ENCODE measurements at places on chromosomes 16 and 17.

GRCh38 chr17:29594519-29595090, 1.7 kb downstream of the ANKRD13B start:
- no peak for DNase-seq

DNA sequence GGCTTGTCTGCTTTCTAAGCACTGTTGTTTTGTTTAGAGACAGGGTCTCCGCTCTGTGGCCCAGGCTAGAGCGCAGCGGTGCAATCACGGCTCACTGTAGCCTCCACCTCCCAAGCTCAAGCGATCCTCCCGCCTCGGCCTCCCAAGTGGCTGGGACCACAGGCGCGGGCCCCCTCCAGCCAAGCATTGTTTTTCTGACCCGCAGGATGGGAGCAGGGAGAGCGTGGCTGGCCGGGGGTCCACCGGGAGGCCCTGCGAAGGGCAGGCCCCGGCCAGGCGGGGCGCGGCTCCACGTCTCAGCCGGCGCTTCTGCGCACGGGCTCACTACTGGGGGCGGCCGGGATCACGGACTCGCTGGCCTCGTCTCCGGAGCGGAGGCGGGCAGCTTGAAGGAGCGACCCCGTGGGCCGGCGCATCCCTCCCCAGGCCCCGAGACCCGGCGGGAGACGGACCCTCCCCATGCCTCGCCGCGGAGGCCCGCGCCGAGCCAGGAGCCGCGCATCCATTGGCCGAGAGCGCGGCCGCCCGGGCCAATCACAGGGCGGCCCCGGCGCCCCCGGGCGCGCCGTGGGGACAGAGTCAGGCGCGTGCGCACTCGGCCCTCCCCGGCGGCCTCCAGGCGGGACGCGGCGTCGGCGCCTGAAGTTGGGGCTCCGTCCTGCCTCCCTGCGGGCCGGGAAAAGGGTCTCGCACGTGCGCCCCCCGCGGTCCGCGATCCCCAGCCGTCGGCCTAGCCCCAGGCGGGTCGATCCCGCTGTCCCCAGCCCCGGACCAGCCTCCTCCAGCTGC, 24.9 kb downstream of the ACTG1 start:
- peak; percentile 95 for DNase-seq

DNA sequence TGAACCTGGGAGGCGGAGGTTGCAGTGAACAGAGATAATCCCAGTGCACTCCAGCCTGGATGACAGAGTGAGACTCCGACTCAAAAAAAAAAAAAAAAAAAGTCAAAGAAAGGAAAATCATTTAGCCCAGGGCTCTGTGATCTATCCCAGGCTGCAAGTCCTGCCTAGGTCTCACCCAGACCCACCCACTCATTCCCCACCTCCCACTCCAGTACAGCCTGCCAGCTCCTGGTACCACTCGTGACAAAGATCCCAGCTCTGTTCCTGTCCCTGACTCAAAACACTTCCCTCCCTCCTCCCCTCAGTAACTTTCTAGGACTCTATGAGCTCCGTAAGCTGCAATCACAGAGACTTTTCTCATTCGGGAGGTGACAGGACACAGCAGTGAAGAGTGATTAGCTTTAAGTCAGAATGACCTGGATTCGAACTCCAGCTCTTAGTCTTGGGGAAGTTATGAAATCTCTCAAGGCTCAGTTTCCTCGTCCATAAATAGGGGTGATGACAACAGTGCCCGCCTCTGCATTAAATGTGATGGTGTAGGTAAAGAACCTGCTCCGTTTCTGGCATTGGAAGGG, 28.0 kb upstream of the MRPS23 start:
- DNase-seq = no peak

DNA sequence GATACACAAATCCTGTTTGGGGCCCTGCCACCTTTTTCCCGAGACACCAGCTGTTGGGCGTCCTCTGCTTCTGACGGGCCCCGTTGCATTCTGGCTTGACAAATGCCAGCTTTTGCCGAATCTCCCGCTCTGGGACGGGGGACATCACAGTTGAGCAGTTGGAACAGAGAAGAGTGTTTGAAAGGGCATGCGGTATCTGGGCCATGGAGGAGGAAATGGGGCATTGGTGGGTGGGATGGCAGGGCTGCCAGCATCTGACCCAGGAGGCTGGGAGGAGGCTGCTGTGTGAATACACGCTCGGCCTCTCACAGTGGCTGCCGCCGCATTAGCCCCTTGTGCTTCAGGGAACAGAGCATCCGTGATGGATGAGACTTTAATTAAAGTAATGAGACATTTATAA, 184.3 kb upstream of the TNRC6C start:
- DNase-seq = no peak

DNA sequence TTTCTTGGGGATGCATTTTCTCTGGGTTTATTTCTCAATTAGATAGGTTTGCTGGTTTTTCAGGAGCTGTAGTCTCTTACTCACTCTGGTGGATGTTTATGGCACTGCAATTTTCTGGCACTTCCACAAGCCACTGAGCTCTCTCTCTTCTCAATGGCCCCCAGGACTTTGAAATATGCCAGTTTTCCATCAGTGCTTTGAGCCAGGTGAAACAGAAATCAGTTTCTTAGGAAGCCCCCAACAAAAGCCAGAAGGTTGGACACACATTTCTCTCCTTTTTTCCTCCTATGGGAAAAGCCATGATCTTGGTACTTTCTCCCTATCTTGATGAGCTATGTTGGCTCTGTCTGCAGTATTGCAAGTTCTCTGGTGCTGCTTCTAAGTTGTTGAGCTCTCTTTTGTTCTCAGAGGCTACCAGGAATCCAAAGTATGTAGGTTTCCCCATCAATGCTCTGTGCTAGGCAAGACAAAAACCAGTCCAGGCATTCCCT, 90.7 kb upstream of the SMIM36 start:
- peak; percentile 43 for DNase-seq

GRCh38 chr17:18877104-18877645, 19.2 kb downstream of the PRPSAP2 start:
- no peak for DNase-seq

DNA sequence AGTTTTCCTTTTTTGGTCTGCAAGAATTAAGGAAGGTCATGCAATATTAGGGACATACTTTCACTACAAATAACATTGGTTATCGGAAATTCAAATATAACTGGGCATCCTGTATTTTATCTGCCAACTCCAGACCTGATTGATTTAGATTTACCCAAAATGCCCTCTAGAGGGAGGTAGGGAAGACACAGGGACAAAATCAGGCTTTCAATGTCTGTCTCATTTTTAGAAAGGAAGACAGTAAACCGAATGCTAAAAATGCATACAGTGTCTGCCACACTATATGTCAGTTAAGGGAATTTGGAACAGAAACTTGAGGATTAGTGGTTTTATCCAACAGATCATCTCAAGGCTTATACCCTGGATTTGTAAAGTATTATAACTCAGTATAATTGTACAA, 161.7 kb upstream of the SOX9 start:
- DNase-seq = no peak

- no peak for DNase-seq
These were observed 14.6 kb upstream of the PITPNA start for GRCh38 chr17:1577182-1577581.

GRCh38 chr16:64522548-64522947, 599.3 kb downstream of the CDH11 start:
- DNase-seq = no peak

GRCh38 chr17:10668775-10669174, 11.7 kb upstream of the MYH3 start:
- no peak for DNase-seq

DNA sequence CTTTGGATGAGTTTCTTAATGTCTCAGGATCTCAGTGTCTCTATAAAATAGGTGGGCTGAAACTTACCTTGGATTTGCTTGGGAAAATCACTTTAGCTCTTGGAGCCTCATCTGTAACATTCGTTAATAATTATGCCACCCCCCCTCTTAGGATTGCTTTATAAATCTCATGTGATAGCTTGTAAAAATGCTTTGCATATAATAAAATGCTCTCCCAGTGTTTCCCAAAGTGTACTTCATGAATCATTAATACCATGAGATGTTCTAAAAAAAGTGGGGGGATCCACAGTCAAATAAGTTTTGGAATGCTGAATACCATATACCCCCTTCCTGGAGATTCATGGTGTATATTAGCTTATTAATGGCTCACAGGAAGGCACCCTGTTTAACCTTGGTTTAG, 5.2 kb downstream of the KRT39 start:
- DNase-seq = no peak

DNA sequence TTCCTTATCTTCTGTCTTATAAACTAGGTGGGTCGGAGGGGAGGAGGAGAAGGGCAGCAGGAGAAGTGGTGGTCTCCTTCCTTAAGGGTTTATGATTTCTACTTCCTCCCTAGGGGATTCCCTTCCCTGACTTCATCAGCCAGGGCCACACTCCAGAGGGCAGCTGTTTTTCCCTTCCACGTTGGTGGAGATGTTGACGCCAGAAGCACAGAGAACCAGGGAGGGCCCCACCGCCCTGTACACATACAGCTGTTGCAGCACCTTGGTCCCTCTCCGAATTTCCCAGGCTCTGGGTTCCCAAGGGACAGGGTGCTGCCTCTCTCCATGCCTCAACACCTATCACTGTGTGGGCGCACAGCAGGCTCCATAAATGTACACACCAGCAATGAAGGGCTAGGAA, 5.6 kb upstream of the SLC6A4 start:
- DNase-seq = no peak

DNA sequence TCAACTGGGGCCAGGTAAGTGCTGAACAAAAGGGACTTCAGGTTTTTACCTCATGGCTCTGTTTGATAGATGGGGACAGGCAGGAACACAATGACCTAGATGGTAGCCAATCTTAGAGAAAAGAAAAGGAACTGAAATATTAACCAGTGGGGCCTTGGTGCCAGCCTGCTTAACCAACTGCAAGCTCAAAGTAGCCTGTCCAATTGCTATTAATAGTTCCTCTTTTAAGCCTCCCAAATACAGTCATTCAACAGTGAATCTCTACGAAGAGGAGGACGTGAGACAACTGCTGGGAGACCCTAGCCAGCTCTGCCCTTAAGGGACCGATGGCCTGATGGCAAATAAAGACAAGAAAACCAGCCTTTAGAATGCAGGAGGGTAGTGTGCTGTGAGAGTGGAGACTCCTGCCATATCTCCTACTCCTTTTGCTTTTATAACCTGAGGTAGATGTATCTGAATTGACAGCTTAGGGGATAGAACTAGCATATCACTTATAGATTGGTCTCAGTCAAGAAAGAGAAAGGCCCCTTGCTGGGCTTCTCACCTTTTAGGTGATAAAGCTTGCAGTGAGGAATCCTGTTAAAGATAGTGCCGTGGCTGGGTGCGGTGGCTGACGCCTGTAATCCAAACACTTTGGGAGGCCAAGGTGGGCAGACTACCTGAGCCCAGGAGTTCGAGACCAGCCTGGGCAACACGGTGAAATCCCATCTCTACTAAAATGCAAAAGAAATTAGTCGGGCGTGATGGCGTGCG, 28.3 kb downstream of the ARSG start:
- DNase-seq = no peak

- DNase-seq = no peak
These were observed 14.1 kb downstream of the DHRS7B start for GRCh38 chr17:21140911-21141310.

- DNase-seq = peak; percentile 73
These were observed 39.0 kb upstream of the EMP2 start for GRCh38 chr16:10619271-10619849.

- no peak for DNase-seq
These were observed 2.4 kb downstream of the HDAC5 start for GRCh38 chr17:44120851-44121605.

DNA sequence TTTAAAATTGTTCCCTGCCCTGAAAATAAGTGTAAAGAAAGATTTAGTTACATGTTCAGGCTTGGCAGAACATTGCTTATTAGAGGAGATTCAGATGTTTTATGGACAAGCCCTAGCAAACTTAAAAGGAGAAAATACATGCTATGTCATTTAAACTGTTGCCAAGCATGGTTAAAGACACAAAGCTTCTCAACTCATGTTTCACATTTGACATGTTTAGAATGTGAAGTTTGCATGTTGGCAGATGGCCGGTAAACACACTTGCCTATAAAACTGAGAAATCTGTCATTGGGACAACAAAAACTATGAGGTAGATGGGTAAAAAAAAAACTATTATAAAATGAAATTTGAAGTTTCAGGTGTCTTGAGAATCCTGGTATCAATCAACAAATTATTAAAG, 5.8 kb downstream of the KRTAP29-1 start:
- no peak for DNase-seq

- no peak for DNase-seq
These were observed 16.4 kb downstream of the MRM1 start for GRCh38 chr17:36617773-36618172.

- DNase-seq = no peak
These were observed 23.8 kb downstream of the OGFOD1 start for GRCh38 chr16:56475201-56475600.

DNA sequence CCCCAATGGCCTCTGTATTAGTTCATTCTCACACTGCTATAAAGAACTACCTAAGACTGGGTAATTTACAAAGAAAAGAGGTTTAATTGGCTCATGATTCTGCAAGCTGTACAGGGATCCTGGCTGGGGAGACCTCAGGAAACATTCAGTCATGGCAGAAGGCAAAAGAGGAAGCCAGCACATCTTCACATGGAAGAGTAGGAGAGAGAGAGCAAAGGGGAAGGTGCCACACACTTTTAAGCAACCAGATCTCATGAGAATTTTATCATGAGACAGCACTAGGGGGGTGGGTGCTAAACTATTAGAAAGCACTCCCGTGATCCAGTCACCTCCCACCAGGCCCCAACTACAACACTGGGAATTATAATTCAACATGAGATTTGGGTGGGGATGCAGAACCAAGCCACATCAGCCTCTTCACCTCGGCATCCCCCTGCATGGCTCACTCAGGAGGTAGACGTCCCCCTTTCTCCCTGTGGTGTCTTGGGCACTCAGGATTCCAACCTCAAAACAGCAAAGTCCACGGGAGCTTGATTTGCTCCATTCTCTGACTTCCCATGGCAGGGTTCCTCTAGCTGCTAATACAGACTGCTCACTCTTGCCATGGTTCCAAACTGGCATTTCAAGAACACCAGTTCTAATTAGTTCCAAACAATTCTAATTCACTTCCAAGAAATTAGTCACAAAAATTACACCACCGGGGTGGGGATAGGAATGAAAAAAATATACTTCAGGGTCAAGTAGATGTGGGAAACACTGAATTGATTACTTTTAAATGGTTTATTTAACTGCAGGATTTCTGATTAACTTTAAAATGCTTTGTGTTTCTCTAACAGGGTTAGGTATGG, 203.8 kb upstream of the HSBP1 start:
- no peak for DNase-seq

DNA sequence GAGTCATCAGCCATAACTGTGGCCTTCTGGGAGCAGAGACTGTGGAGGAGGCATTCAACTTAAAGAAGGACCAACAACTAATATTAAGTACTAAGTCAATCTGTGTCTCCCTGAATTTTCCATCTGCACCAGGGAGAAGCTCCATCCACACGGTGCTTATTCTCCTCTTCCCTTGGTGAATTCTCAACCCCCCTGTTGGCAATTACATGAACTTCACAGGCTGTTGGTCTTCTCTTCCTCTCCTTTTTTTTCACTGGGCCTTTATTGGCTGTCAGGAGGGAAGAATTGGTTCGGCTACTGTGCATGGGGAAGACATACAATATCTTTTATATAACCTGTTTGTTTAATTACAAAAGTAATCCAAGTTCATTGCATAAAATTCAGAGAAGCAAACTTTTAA, 152.8 kb upstream of the IRX6 start:
- DNase-seq = peak; percentile 10
